ENCODE measurements at places on chromosomes 1 and 21.
A peak's percentile ranks its signal among the peaks of the same experiment; 100 is the strongest.

DNA sequence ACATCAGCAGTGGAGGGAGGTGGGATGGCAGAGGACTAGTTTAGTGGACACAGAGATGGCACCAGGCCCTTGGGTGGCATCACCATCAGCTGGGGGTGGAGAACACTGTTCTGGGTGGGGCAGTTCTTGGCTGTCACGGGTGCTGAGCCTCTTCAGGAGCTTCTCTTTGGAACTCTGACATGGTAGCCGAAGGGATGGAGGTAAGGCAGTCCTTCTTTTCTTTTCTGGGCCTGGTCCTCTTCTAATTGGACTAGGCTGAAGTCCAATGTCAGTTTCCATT is 8.3 kb upstream of the MEF2D start:
- ATAC-seq: no peak

DNA sequence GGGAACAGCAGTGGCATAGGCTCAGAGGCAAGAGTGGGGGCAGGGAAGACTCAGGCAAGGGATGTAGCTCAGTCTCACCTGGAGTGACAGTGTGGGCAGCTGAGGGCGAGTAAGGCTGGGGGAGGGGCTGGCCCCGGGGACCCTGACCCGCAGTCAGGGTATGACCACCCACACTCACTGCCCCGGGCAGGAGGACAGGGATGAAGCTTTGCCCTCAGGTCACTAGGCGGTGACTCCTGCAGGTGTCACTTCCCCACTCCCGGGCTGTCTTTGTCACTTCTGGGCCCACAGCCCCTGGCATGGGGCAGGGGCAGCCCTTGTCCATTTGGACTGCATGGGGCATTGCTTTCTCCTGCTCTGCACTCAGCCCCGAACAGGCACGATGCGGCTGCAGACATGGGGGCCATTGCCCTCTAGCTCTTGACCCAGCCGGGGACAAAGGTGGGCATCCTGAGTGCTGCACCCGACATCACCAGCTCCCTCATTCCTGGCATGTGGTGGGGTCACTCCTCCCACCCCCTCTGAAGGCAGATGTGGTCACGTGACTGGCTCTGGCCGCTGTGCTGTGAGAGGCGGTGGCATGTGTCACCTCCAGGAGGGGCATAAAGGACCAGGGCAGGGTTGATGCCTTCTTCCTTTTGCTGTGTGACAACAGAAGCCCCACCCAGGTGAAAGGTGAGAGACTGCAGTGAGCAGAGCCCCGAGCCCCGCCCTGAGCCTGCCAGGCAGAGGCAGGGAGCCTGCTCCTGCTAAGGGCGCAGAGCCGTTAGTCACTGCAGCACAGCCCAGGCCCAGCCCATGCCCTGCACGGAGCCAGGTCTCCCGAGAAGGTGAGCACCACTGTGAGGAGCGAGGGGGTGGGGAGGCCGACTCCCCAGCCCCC is 66.0 kb downstream of the MATN1 start:
- no peak for ATAC-seq

- ATAC-seq: no peak
Observed at GRCh38 chr1:109564194-109564878, 15.9 kb downstream of the GNAI3 start.

DNA sequence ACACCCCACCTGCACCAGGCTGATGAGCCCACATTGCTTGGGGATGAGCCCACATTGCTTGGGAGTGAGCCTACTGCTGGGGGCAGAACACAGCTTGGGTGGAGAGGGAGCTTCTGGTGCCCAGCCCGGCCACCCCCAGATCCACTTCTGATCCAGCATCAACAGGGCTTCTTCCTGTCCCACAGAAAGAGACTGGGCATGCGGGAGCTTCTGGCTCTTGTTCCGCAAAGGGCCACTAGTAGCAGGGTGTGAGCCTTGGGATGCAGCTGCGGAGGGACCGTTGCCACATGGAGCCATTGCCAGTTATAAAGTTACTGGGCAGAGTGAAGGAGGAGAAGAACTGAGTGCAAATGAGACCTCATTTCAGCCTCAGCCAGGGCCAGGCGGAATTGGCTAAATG is 36.3 kb downstream of the PKP1 start:
- ATAC-seq: no peak

GRCh38 chr1:24903011-24903461 is 27.0 kb downstream of the RUNX3 start:
- ATAC-seq: no peak

- peak; percentile 57 for ATAC-seq
Observed at GRCh38 chr1:209831615-209832014, 3.8 kb downstream of the UTP25 start.

GRCh38 chr1:77732090-77732489 is 27.6 kb downstream of the USP33 start:
- ATAC-seq: no peak

- no peak for ATAC-seq
Observed at GRCh38 chr1:58927041-58927721, 143.3 kb upstream of the JUN start.

DNA sequence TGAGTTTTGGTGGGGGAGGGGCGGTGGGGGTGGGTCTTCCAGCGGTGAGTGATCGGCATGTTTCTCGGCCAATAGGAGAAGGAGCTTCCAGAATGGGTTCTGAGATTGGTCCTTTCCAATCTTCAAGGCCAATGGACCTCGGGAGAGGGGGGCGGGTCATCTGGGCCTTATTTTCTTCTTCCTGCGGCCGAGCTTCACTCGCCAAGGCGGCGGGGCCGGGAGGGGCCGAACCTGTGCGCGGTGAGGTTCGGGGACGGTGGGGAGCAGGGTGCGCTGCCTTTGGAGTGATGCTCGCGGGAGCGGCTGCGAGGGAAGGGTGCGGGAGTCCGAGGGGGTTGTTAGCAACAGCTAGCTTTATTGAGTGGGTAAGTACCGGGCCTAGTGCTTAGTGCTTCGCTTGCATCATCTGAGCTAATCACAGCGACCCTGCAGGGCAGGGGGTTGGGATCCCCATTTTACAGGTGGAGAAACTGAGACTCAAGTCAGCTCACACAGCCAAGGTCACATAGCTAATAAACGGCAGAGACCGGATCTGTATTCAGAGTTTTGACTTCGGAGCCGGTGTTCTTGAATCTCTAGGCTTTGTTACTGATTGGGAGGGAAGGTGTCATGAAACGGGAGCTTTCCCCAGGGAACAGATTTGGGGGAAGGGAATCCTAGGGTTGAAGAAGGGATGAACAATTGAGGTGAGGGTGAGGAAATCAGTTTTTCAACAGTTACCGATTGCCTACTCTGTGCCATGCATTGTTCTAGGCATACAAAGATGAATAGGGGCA is 549 bp downstream of the KDM4A start:
- peak; percentile 86 for ATAC-seq

DNA sequence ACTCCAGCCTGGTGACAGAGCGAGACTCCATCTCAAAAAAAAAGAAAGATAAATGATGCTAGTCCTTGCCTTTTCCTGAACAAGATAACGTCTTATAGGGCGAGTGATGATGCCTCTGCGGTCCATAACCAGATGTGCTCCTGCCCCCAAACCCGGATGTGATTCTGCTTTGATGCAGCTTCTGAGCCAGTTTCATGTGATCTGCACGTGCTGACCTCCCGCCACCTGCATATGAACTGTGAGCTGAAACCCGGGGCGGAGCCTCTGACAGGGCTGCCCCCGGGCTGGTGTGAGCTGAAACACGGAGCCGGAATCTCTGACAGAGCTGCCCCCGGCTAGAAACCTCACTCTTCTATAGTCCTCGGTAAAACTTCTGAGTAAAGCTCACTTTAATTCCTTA is 1.3 kb downstream of the KRTAP12-4 start:
- no peak for ATAC-seq

DNA sequence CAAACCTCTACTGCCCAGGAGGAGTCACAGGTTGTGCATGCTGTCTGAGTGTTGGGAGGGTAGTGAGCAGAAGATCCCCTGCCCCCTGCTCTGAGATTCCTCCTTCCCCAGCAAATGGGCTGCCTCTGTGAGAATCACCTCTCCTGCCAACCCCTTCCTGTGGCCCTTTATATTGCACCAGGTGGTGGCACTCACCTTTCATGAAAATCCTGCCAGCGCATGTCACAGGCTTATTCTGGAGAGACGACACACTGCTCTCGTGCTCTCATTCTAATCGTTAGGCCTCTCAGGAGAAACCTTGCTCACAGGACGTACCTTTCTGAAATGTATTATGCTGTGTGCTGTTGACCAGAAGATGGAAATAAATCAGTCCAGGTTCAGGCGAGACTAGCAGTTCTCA is 113.7 kb downstream of the RGL1 start:
- ATAC-seq: no peak

GRCh38 chr1:70764747-70765146 is 282.9 kb downstream of the PTGER3 start:
- ATAC-seq: peak; percentile 76

GRCh38 chr1:147741065-147741464 is 19.3 kb downstream of the GJA5 start:
- ATAC-seq: no peak

GRCh38 chr1:186896211-186896610 is 67.5 kb downstream of the PLA2G4A start:
- ATAC-seq: no peak

GRCh38 chr1:17460219-17460618 is 20.7 kb upstream of the RCC2 start:
- peak; percentile 94 for ATAC-seq

- no peak for ATAC-seq
Observed at GRCh38 chr21:37210130-37210529, 57.0 kb downstream of the VPS26C start.

DNA sequence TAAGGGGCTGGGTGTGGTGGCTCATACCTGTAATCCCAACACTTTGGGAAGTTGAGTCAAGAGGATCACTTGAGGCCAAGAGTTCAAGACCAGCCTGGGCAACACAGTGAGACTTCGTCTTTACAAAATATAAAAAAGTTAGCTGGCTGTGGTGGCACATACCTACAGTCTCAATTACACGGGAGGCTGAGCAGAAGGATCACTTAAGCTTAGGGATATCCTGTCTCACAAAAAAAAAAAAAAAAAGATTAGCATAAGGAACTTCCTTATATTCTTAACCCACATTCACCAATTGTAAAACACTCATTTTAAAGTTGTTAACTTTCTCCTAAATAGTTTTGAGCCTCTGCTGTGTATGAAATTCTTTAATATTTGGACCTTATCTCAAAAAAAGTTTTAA is 53.1 kb downstream of the ABCD3 start:
- ATAC-seq: no peak

DNA sequence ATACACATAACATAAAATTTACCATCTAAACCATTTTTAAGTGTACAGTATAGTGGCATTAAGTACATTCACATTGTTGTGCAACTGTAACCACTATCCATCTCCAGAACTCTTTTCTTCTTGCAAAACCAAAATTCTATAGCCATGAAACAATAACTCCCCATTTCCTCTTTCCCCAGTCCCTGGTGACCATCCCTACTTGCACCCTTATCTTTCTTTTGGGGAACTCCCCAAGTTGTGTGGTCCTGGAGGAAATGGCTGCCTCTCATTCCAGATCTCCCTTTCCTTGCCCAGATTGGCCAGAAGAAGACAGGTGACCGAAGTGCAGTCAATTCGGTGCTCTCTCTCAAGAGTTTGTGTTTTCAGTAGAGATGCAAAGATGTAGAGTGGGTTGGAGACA is 389.6 kb upstream of the C1orf87 start:
- ATAC-seq: no peak
